ENCODE measurements at places on chromosomes 3 and 15.

DNA sequence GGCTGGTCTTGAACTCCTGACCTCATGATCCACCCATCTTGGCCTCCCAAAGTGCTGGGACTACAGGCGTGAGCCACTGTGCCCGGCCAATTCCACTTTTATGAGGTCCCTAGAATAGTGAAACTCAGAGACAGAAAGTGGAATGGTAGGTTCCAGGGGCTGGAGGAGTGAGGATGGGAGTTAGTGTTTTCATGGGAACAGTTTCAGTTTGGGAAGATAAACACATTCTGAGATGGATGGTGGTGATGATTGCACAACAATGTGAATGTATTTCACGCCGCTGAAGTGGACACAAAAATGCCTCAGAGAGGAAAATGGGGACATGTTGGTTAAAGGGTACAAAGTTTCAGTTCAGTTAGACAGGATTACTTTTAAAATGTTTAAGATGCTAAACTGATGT is 22.5 kb upstream of the HDAC11 start:
- DNase-seq = no peak

- DNase-seq = no peak
Measured at GRCh38 chr3:99439892-99440291, 198.5 kb upstream of the COL8A1 start.

DNA sequence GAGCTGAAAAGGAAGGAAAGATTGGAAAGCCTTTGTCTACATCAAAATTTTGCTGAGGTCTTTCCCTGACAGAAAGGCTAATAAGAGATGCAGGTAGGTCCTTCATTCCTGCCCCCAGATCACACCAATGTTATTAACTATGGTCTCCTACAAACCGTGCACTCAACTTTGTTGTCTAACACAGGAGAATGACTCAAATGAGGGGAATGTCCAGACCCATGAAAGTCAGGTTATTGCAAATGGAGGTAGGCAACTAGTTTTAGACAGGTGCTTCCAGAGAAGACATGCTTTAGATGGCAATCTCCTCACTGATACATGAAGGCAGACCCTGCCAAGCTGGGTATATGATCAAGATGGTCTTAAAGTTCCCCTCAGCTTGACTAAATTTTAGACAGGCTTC is 51.0 kb downstream of the NFKBIZ start:
- no peak for DNase-seq

DNA sequence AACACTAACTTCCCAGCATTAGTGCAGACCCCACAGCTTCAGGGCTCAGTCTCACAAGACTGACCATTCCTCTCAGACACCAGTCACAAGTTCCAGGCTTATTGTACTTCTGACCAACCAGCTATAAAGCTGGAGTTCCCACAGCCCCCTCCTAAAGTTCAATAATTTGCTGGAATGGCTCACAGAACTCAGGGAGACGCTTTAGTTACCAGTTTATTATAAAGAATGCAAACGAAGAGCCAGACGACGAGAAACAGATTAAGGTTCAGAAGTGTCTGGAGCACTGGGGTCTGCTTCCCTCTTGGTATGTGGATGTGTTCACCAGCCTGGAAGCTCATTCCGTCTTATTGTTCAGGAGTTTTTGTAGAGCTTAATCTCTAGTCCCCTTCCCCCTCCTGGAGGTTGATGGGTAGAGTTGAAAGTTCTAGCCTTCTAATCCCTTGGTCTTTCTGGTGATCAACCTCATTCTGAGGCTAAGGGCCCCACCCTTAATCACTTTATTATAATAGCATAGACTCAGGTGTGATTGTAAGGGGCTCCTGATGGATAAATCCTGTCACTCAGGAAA is 4.8 kb upstream of the CSRNP1 start:
- DNase-seq = no peak

DNA sequence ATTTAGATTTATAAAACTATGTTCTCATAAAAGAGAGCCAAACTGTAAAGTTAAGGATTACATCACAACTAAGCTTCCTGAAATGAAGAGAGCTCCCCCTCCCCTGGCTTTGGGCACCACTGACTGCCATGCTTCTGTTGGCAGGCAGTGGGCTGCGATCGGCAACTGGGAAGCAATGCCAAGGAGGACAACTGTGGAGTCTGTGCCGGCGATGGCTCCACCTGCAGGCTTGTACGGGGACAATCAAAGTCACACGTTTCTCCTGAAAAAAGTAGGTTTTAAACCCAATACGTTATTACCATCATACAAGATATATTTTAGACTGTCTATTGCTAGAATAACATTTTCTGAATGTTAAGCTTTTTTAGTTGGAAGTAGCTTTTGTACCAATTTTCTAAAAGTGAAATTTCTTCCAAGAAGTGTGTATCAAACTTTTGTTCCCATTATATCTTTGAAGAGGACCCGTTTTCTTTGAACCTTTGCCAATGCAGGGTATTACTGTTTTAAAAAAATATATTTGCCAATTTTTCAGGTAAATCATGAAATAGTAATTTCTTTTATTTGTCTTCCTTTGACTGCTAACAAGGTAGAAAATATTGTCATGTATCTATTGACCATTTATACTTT is 184.1 kb downstream of the ADAMTSL3 start:
- no peak for DNase-seq

DNA sequence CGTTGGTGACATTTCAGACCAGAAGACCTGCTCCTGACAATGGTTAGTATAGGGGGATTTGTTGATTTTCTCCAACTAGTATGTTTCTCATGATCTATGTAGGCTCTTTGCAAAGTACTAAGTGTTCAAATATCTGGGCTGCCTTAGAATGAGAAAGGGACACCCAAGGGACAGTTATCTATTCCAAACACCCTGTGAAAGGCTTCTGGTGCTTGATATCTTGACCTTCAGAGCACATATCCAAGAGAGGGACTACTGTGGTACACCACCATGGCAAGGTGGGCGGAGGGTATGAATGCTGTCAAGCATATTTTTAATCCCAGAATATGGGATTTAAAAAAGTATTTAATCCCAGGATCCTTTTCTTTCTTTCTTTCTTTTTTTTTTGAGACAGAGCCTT is 1.1 kb downstream of the FANCD2OS start:
- DNase-seq = no peak

DNA sequence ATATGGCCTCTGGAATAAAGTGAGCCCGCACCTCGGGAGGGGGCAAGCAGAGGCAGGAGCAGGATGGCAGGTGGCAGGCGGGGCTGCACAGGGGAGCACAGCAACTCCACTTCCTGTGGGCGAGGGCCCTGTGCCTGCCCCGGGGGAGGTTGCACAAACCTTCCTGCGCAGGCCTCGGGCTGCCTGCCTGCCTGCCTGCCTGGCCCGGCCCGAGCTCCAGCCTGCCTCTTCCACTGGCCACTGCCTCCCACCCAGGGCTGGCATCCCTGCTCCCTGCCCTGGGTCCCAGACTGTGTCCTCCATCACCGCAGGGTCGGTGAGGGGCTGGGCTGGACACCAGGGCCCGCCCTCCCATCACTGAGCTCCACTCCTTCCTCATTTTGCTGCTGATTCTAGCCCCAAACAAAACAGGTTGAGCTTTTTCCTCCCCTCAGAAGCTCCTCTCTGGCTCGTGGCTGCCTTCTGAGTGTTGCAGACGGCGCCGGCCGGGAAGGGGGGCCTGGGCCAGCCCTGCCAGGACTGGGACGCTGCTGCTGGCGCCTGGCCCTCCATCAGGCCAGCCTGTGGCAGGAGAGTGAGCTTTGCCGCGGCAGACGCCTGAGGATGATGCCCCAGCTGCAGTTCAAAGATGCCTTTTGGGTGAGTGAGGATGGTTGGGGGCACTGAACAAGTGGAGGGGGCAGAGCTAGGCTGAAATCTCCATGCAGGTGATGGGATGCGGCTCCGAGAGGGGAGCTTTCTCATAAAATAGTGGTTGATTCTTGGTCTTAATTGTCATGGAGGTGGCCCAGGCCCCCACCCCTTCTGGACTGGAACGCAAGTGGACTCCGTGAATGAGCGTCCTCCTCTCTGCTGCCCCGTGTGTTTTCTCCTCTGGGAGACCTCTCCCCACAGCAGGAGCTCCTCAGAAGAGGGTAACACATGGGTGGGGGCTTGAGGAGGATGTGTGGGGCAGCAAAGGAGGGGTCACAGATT is at the start of gene PSTPIP1:
TSS of gene PSTPIP1 (plus strand) at position 156 of the 975 bp plus-strand sequence. CDS start at position 604, 448 bp downstream.
- peak; percentile 68 for DNase-seq

DNA sequence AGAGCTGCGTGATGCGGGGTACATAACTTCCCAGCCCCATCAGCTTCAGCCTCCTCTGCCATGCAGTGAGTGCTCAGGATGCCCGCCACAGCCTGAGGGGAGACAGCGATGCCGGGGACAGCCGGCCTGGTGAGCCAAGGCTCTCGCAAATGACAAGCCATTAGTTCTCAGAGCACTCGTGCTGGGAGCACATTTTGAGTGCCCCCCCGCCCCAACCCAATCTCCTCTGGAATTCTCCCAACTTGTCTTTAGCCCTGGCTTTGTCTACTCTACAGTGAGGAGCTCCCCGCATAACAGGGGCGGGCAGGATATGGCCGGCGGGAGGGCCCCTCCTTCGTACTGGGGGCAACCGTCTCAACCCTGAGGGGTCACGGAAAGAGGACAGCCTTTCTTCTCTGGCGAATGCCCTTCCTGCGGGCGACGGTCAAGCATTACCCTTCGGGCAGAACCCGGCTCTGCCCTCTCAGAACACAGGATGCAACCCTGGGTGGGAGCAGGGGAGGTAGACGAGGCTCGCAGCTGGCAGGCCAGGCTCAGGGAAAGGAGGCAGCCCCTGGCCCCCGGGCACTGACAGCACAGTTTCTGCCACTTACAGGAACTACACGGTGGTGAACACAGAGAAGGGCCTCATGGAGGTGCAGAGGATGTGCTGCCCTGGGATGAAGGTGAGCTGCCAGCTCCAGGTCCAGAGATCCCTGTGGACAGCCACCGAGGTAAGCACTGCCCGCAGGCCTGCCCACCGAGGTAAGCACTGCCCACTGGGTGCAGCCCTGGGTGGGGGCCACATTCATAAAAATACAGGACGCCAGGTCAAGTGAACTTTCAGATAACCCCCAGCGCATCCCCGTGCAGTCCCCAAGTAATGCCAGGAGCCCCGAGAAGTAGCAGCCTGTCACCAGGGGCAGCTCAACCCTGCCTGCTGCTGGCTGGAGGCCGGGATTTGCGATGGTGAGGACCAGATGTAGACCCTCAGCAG is 141.7 kb downstream of the LRRK1 start:
- DNase-seq = peak; percentile 34

- no peak for DNase-seq
Measured at GRCh38 chr3:137000039-137000438, 42.3 kb downstream of the IL20RB start.

DNA sequence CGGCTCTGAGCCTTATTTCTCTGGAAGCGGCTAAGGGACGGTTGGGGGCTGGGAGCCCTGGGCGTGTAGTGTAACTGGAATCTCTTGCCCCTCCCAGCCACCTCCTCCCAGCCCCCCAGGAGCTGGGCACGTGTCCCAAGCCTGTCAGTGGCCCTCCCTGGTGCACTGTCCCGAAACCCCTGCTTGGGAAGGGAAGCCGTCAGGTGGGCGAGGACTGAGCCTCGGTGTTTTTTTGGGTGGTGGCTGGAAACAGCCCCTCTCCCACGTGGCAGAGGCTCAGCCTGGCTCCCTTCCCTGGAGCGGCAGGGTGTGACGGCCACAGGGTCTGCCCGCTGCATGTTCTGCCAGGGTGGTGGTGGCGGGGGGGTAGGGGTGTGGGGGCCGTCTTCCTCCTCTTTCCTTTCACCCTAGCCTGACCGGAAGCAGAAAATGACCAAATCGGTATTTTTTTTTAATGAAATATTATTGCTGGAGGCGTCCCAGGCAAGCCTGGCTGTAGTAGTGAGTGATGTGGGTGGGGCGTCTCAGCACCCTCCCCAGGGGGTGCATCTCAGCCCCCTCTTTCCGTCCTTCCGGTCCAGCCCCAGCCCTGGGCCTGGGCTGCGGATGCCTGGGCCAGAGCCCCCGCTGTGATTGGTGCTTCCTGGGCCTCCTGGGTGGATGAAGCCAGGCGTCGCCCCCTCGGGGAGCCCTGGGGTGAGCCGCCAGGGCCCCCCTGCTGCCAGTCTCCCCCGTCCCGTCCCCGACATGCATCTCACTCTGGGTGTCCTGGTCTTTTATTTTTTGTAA is 58.8 kb upstream of the GOLGA8A start:
- no peak for DNase-seq

DNA sequence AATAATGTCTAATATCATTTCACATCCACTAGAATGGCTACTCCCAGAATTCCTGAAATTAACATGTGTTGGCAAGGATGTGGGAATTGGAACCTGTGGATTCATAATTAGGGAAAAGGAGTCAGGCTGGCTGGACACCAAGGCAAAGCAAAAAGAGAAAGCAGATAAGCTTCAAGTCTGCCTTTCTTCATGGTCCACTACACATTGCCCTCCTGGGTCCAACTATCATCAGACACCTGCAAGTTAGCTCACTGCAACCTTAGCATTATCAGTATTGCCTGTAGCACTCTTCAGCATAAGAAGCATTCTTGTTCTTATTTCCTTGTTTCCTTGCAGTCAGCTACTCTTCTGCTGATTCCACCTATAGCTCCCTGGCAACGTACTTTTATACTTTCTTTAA is 124.3 kb downstream of the ZNF280D start:
- no peak for DNase-seq
